ENCODE measurements at places on chromosomes 4 and X.

GRCh38 chrX:105645667-105646357 is 176.5 kb upstream of the NRK start:
- DNase-seq: no peak

GRCh38 chr4:107319386-107319785 is 283.3 kb upstream of the DKK2 start:
- no peak for DNase-seq

- no peak for DNase-seq
Measured at GRCh38 chr4:25863831-25864418, 1.1 kb upstream of the SEL1L3 start.

GRCh38 chr4:147809211-147809610 is 77.3 kb downstream of the ARHGAP10 start:
- no peak for DNase-seq

- DNase-seq: no peak
Measured at GRCh38 chr4:82588771-82589270, 27.0 kb upstream of the TMEM150C start.

DNA sequence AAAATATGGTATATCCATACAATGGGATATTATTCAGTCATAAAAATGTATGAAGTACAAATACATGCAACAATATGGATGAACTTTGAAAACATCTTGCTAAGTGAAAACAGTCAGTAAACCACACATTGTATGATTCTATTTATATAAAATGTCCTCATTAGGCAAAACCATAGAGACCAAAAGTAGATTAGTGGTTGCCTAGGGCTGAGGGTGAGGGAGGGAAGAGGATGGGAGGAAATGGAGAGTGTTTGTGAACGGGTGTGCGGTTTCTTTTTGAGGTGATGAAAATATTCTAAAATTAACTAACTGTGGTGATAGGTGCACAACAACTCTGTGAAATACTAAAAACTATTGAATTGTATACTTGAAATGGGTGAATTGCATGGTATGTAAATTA is 29.6 kb downstream of the TEX11 start:
- no peak for DNase-seq

- DNase-seq: no peak
Measured at GRCh38 chr4:89352541-89352940, 44.9 kb upstream of the GPRIN3 start.

DNA sequence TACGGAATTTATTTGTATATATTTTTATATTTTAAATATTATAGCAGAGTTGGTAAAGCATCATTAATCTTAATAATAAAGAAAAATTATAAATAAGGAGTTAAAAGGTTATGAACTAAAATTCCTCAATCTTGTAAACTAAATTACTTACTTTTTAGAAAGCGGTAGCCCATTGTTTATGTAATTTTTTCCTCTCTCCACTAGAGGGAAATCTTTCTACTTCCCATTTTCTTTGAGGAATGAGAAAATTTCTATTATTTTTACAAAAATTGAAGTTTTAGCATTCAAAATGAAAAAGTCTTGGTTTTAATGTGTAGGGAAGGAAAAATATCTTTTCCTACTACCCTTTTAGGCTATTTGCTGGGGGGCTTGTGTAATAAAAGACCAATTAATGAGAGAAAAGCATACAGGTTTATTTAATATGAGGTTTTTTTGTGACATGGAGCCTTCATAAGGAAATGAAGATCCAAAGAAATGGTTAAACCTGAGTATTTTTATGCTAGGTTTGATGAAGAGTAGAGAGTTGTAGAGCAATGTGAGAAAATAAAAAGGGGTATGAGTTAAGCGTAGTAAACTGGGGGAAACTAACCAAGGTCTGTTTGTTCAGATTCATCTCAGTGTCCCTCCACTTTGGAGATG is 68.7 kb upstream of the ADAD1 start:
- DNase-seq: no peak

DNA sequence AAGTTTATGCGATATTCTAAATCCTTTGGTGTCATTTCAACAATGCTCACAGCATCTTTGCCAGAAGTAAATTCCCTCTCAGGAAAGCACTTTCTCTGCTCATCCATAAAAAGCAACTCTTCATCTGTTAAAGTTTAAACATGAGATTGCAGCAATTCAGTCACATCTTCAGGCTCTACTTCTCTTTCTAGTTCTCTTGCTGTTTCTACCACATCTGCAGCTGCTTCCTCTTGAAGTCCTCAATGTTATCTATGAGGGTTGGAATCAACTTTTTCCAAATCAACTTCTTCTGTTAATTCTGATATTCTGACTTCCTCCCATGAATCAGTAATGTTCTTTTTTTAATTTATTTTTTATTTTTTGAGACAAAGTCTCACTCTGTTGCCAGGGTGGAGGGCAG is 100.9 kb downstream of the LCORL start:
- no peak for DNase-seq

GRCh38 chrX:8345473-8345872 is 119.2 kb upstream of the VCX3B start:
- DNase-seq: no peak

GRCh38 chrX:109818976-109819375 is 85.9 kb upstream of the ACSL4 start:
- no peak for DNase-seq

All from AG04450 (cell line).